ENCODE measurements at places on chromosomes 5 and 9.

DNA sequence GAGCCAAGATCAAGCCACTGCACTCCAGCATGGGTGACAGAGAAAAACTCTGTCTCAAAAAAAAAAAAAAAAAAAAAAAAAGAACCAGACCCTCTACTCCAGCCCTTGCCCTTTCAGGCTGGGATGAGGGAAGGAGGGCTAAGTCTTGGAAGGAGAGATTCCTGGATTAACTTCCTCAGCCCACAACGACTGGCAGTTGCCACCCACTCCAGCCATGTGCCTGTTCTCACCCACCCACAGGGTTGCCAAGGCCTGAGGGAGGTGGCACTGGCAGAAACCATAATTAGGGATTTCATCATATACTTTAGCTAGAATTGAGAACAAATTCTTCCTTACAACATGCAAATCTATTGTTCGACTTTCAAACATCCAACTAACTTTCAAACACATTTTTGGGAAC lies 87.8 kb upstream of the SLC30A5 start:
- no peak for DNase-seq

- DNase-seq, result no peak
Observed at GRCh38 chr9:20511686-20512085, 110.6 kb downstream of the MLLT3 start.

DNA sequence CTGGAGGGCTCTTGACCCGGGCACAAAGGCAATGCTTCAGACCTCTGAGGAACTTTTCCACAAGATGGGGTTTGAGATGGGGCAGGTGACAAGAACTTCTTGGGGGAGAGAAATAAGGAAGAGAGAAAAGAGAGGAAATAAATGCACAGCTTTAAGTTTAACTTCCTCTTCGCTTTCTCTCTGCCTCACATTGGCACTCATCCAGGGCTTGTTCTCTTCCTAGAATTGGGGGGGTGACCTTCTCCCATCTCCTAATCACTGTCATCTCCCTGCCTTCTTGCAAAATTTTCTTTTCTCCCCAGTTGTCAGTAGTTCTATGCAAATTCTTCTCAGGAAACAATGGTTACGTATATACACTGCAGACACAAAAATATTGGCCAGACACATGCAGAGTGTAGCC lies 19.1 kb upstream of the ADCY2 start:
- no peak for DNase-seq

DNA sequence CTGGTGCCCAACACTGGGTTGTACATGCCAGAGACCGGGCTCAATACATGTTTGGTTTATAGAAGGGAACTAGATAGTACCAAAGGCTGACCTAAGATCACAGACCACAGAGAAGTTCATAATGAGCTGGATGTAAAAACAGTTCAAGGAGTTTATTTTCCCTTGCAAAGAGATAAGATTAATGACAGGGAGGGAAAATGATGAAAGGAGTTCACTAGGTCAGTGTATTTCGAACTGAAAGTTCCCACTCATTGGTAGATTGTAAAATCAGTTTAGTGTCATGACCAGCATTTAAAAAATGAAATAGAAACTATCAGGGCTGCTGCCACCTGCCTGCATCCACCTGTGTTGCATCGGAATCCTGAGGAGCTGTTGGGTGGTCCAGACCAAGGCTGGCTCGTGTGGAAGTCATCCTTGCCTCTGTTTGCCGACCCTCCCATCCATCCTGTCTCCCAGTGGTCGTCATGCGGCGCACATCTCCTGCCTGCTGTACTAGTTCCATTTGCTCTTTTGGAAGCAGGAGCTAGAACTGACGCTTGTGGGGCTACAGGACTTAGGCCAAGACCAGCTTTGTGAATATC lies 21.1 kb downstream of the TBC1D2 start:
- no peak for DNase-seq

DNA sequence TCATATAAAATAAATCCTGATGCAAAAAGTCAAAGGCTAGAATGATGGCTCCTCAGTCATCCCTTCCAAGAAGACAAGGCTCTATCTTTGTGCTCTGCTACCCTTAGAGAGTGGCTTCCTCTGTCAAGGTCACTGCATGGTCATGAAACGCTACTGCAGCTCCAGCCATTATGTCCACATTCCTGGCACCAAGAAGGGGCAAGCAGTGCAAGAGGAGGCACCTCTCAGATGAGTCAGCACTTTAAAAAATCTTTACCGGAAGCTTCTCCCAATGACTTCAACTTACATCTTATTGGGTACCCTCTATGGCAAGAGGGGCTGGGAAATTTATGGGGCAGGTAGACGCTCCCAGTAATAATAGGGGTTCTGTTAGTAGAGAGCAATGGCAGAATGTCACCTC lies 129.5 kb upstream of the CPEB4 start:
- DNase-seq, result no peak

DNA sequence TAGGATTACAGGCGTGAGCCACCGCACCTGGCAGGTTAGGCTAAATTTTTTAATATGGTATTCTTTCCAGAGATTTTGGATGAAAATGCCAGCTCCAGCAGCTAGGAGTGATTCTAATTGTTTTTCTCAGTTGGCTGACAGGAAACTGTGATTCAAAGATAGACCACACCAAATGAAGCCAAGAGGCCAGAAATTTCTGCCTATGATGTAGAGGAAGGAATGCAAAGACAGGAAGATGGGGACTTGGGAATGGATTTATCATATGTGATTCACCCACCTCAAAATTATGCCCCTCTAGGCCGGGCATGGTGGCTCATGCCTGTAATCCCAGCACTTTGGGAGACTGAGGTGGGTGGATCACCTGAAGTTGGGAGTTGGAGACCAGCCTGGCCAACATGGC lies 53.3 kb downstream of the UGCG start:
- no peak for DNase-seq

- DNase-seq, result no peak
Observed at GRCh38 chr5:132814503-132815294, 1.6 kb downstream of the SOWAHA start.

DNA sequence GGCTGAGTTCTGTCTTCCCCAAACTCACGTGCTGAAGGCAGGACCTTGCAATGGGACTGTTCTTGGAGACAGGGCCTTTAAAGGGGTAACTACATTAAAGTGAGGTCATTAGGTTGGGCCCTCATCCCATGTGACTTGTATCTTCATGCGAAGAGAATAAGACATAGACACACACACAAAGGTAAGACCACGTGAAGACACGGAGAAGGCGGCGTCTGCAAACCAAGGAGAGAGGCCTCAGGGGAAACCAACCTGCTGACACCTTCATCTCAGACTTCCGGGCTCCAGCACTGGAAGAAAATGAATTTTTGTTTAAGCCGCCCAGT lies 50.7 kb upstream of the KCNMB1 start:
- no peak for DNase-seq

DNA sequence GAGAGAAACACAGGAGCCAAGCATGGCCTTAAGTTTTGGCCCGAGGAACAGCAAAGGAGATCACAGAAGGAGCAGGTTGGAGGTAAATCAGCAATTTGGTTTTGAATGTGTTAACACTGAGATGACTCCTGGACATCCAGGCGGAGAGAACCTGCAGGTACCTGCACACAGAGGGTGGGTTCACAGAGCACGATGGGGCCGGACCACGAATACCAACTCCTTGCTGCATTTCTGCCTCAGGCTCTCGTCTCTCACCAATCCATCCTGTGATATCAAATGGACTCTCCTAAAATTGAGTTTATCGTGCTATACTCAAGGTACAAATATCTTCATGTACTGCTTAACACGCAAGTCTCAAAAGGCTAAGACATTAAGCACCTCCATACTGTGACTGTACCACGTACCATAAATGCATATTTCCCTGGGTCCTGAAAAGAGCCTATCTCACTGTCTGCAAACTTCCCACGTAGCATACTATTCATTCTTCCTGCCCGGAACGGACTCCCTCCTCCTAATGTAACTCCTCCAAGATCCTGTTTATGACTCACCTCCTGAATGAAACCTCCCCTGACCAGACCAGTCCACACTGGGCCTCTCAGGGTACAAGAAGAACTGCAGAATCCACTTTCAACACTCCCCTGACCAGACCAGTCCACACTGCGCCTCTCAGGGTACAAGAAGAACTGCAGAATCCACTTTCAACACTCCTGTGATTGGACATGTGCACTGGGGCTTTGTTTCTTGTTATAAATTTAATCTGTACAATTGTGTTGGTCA lies 380.8 kb upstream of the RFX3 start:
- no peak for DNase-seq

GRCh38 chr5:98641671-98642070 lies 131.8 kb upstream of the RGMB start:
- DNase-seq, result no peak

- DNase-seq, result no peak
Observed at GRCh38 chr5:16461782-16462181, 3.8 kb downstream of the ZNF622 start.

DNA sequence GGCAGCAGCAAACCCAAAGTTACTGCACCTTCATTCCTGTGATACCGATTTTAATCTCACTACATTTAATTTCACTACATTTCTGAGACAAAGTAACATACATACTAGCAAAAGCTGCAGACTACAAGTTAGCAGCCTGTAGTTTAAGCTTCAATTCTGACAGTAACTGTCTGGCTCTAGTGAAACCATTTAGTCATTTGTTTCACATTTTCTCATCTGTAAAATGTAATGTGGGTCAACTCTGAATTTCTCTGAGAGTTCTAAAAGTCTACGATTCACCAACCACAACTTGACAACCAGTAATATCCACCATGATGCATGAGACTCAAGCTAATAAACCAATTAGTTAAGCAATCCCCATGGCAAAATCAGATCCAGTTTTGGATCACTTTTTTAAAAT lies 408.9 kb downstream of the PDE4D start:
- DNase-seq, result no peak

- DNase-seq, result peak; percentile 92
Observed at GRCh38 chr5:1511651-1512540, 11.9 kb downstream of the LPCAT1 start.

GRCh38 chr5:145540375-145540774 lies 294.8 kb downstream of the PRELID2 start:
- DNase-seq, result no peak

GRCh38 chr5:138243794-138244193 lies 30.6 kb downstream of the GFRA3 start:
- DNase-seq, result no peak

DNA sequence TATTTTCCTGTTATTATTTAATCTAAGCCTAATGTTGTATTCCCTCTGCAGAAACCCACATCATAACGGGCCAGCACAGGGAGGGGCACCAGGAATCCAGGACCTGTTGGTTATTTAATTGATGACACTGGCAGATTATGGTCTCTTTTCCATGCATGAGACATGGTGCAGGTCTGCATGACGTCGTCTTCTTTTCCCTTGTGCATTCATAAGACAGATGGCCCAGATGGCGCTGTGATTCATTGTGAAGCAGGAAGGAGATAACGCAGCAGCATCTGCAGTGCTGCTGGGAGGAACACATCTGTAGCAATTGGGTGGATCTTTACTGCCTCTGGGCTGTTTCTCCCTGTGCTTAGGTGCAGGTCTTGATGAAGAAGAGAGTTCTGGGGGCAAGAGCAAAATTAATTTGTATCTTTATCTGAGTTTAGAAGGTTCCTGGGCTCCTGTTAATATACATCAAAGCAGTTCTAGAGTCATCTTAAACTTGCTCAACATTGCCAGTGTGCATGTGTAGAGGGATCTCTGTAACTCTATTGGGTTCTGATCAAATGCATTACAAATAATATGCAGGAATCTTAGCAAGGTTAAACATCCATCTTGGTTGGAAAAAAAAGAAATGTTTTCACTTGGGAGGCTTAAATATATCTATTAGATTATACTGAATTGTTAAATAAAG lies 176.1 kb downstream of the PCSK1 start:
- no peak for DNase-seq

DNA sequence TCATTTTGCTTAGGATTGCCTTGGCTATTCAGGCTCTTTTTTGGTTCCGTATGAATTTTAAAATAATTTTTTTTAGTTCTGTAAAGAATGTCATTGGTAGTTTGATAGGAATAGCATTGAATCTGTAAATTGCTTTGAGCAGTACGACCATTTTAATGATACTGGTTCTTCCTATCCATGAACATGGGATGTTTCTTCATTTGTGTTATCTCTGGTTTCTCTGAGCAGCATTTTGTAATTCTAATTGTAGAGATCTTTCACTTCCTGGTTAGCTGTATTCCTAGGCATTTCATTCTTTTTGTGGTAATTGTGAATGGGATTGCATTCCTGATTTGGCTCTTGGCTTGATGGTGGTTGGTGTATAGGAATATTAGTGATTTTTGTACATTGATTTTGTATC lies 6.3 kb upstream of the UBE2QL1 start:
- no peak for DNase-seq

GRCh38 chr5:142109331-142110045 lies 909 bp downstream of the NDFIP1 start:
- no peak for DNase-seq

- no peak for DNase-seq
Observed at GRCh38 chr9:2613730-2614271, 7.8 kb upstream of the VLDLR start.

- peak; percentile 41 for DNase-seq
Observed at GRCh38 chr5:178068293-178068692, 45.0 kb upstream of the N4BP3 start.

DNA sequence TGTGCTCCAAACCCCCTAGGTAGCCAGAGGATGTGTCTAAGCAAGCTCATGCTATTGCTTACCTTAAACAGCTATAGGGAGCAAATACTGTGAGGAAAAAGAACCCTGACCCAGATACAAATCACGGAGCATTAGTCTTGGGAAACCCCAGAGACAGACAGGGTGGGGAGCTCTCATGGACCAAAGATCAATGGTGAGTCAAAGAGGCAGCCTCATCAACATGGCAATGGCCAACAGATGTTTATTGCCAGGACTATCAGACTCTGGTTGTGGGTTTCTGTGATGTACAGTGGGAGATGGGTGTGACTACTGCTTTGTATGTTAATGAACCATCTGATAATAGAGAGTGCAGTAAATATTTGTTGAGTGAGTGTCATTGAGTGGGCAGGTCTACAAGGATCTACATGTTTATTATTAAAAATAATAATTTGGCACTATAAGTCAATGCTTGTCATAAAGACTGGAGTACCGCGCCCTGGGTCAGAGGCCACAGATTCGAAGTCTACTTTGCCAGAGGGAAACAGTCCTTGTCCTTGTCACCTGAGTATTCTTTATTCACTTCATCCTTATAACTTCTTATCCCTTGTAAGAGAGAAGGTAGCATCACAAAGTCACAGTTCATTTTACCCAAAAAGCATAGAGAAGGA lies 56.5 kb upstream of the RAI14 start:
- DNase-seq, result no peak

GRCh38 chr5:61055434-61056006 lies 106.7 kb downstream of the SMIM15 start:
- DNase-seq, result no peak

GRCh38 chr5:156815988-156816599 lies 34.0 kb upstream of the PPP1R2B start:
- DNase-seq, result no peak

GRCh38 chr9:92931606-92932005 lies 15.7 kb upstream of the FGD3 start:
- no peak for DNase-seq

- DNase-seq, result no peak
Observed at GRCh38 chr9:16642421-16643109, 227.9 kb downstream of the BNC2 start.

GRCh38 chr9:71431931-71432330 lies 310.5 kb upstream of the TRPM3 start:
- no peak for DNase-seq

All from chondrocyte (in vitro differentiated cells).